T follicular helper cell (primary cell): ENCODE measurements at places on chromosomes 11 and 22.

- DNase-seq, result no peak
Observed at GRCh38 chr11:43440486-43440885, 81.8 kb downstream of the TTC17 start.

- peak; percentile 19 for DNase-seq
Observed at GRCh38 chr11:6655790-6656583, at the start of gene DCHS1. TSS of gene DCHS1 (minus strand) at chr11:6655809. CDS start at chr11:6641613, 14,196 bp downstream.

DNA sequence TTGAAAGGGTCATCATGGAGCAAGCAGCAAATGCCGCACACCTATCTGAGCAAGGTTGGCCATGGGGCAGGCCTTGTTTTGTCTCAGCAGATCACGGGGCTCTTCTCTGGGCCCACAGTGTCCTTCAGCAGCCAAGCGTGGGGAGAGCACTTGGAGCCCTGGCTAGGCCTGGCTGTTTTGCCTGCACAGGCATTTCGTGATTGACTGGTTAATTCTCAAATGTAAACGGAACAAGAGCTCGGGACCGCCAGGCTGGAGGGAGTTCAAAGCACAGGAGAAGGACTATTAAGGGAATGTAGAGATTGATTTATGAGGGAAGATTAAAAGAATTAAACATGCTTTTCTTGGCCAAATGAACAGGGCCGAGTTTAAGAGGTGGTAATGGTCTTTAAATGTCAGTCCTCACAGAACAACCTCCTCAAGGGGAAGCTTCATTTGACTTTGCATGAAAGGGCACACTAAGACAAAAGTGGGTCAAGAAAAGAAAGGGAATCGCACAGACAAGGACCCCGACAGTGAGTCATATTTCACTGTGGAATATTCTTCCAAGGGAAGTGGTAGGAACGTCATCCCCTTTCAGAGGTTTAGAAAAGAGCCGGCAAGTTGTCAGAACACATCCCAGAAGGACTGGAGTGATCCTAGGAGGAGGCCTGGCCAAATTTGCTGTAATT lies 20.7 kb downstream of the SPON1 start:
- DNase-seq, result no peak

DNA sequence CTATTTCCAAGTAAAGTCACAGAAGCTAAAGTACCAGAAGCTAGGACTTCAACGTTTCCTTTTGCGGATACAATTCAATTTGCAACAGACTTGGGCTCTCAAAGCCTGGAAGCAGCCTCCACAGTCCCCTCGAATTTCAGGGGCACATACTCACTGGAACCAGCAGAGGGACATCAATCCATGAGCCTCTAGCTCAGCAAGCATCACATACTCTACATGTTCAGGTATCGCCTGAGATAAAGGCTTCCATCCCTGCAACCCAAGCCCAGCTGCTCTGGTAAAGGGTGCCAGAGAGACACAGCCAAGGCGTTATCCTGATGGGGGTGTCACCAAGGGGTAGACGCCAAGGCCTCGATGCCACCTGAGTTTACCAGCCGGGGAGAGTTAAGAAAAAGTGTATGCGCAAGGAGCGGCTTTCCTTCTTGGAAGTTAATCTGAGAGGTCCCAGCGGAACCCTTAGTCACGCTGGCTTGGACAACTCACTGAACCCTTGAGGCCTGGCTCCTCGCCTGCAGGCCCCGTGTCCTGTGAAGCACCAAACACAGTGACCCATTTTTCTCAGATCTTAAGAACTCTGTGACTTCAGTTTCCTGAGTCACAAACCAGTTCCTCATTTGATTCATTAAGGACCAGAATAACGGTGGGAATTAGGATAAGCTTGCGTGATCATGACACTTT lies 13.0 kb downstream of the LTO1 start:
- DNase-seq, result no peak

GRCh38 chr11:6357222-6357621 lies 33.1 kb upstream of the SMPD1 start:
- DNase-seq, result no peak

- DNase-seq, result no peak
Observed at GRCh38 chr22:19757985-19758895, 2.3 kb upstream of the TBX1 start.

GRCh38 chr22:36822581-36822980 lies 5.7 kb upstream of the PVALB start:
- no peak for DNase-seq

DNA sequence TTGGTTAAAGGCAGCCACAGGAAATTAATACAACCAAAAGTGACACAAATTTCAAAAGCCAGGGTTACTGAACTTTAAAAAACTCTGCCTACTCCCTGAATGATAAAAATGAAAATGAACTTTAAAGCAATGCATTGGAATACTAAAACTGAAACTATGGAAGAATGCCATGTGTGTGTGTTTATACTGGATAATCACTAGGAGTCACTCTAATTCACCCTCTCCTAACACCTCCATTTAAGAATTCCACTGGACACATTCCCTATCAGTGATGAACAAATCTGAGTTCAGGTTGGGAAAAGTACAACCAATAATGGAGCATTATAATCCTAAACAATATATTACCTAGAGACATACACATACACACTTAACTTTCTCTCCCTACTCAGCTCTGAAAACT lies 27.5 kb upstream of the PLAAT3 start:
- no peak for DNase-seq

DNA sequence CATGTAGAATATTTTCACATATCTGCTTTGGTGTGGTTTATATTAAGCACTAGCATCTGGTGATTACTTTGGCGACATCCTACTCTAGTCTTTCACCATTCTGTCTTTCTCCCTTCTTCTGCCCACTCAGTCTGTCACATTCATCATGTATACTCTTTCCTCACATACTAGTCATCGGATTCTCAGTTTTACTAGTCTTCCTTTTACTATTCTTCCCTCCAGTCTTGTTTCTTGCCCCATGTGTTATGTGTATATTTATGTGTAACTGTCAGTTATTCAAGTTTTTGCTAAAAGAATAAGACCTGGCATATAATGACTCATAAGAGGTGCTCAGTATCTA lies 4.6 kb upstream of the DIXDC1 start:
- no peak for DNase-seq

DNA sequence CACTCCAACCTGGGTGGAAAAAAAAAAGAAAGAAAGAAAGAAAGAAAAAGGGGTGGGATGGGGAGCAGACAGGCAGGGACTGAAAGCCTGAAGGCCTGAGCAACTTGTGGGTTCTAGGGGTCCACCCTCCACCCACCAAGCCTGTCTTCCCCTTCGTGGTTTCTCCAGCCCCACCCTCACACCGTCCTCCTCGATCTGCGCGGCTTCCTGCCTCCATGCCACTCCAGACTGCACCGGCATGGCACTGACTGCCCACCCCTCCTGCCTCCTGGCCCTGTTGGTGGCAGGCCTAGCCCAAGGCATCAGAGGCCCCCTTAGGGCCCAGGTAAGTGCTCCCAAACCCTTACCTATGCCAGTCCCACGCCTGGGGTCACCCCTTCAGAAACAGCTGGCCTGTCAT lies at the start of gene CTSW:
CTSW (plus strand) TSS at position 221 of the 400 bp plus-strand sequence; CDS start at position 239, 18 bp downstream.
- no peak for DNase-seq

DNA sequence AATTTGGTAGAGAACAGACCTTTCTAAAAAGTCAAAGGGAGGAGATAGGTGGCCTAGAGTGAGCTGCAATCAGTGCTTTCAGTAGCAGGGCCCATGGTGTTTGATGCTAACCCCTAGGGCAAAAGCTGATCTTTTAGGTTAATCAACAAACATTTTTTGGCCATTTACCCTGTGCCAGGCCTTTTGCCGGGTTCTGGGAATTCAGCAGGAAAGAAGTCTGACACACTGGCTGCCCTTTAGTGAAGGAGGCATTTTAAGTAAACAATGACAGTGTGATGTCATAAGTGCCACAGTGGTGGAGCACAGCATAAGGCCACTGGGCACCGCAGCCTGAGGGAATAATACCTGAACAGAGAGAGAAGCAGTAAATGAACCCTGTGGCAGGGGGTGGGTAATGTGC lies 29.0 kb downstream of the C22orf31 start:
- DNase-seq, result no peak

- DNase-seq, result no peak
Observed at GRCh38 chr11:65617136-65617850, 1.7 kb downstream of the PCNX3 start.

- no peak for DNase-seq
Observed at GRCh38 chr22:44024288-44024921, at the start of gene PARVB. TSS of gene PARVB (plus strand) at chr22:44024302. CDS start at chr22:44024340, 38 bp downstream.

DNA sequence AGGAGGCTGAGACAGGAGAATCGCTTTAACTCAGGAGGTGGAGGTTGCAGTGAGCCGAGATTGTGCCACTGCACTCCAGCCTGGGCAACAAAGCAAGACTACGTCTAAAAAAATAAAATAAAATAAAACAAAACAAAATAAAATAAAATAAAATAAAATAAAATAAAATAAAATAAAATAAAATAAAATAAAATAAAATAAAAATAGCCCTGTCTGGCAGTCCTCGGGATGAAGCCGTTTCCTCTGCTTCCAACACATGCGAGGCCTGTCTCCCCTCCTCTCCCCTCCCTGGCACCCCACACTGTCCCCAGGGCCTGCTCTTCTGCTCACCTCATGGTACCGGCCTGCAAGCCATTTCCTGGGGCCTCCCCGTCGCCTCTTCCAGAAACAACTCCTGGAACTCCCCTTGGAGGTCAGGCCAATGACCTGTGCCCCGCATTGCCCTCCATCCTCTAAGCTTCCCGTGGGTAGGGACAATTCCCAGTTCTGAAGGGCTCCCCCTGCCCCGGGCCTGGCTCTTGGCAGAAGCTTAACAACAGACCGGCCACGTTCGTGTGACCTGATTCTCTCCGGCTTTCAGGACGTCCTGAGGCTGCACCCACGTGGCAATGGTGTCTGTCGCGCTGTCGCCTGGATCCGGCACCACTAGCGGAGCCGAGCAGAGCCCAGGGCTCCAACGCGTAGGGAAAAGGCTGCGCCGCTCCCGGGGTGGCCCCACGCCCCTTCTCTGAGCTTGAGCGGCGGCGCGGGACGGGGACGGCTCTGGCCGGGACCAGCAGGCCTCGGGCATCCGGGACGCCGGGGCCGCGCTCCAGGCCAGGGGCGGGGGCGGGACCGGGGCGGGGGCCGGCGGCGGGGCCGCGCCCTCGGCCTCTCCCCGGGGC lies 456 bp upstream of the PARVB start:
- DNase-seq, result no peak

DNA sequence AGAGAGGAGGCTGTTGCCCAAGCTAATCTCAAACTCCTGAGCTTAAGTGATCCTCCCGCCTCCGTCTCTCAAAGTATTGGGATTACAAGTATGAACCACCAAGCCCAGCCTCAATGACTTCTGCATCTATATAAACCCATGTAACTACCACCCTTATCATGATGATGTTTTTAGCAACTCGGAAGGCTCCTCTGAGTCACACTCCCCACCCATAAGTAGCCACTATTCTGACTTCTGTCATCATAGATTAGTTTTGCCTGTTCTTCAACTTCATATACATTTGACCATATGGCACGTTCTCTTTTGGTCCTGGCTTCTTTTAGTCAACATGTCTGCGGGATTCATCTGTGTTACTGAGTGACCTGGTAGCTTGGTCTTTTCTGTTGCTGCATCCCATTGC lies 6.4 kb upstream of the FOSL1 start:
- DNase-seq, result no peak

DNA sequence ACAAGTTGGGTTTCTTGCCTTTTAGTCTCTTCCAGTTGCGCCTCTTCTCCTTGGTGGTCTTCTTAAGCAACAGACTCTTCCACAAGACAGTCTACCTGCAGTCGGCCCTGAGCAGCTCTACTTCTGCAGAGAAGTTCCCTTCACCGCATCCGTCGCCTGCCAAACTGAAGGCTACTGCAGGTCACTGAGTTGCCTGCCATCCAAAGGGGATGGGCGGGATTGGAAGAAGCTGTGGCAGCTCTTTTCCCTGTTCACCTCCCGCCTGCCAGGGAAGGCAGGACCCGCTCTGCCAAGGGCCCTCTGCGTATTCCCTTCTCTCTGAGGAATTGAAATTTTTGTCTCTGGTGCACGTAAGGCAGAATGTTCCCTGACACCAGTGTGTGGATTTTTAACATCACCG lies 9.2 kb upstream of the STT3A start:
- no peak for DNase-seq

- no peak for DNase-seq
Observed at GRCh38 chr11:6617315-6617781, 1.9 kb downstream of the TPP1 start.

- DNase-seq, result no peak
Observed at GRCh38 chr11:45895553-45896259, 10.3 kb downstream of the MAPK8IP1 start.

DNA sequence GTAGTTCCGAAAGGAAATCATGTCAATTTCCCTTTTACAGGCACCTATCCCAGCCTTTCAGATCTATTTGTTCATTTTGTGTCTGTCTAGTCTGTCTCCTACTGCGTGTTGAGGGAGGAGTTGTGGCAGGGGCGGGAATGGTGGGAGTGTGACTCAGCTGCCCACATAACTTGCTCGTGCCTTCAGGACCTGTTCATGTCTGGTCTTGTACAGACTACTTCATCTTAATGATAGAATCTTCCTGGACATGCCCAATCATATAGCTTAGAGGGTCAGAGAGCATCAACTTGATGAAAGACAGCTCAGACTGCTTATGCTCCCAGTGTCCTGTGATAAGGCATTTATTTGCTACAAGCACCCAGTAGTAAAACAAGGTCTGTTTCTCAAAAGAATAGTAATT lies 61.0 kb upstream of the BIRC3 start:
- no peak for DNase-seq

DNA sequence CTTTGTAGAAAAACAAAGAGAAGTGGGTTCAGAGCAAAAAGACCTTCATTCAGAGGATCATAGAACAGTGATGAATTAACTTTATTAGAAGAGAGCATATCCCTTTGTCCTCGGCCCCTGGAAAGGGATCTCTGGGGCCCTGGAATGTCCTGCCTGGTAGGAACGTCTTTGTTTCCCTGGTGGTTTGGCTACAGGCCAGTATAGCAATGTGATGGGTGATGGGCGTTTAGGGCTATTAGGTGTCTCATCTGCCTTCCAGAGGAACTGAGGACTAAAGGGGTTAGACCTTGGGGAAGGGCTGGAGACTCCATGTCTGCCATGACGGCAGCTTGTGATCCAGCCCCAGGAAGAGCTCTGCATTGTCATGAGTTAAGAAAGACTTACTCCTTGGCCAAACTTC lies 9.1 kb downstream of the APOL4 start:
- no peak for DNase-seq

DNA sequence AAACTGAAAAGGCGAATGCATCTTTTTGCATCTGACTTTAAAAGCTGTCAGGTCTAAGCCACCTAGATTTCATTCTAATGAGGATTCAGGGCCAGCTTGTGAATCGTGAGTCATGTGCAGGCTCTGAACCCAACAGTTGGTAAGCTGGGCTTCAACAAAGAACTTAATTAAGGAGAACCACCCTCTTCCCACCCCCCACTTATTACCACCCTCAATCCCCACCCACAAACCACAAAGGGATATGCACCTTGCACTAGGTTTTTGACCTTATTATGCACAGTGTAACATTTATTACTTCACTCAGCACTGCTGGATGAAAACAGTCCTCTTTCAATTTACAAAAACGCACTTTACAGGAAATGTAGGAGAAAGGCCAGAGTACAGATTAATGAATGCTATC lies 94.1 kb upstream of the LIN7C start:
- no peak for DNase-seq

DNA sequence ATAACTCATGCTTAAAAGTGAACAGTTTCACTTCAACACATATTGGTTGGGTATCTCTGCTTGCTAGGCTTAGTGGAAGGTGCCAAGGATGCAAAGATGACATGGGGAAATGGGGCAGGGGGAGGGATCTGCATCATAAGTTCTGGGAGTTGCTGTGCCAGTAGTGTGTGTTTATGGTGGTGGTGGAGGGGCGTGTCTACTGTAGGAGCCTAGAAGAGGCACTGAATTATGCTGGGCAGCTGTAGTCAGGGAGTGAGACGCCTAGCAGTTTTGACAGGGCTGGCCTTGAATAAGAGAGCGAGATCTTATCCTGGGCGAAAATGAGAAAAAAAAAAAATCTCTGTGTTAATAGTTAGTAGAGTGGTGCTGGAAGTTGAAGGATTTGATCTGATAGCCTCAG lies 3.0 kb downstream of the ELMOD1 start:
- DNase-seq, result no peak
